ENCODE measurements at places on chromosomes 2 and 18. TPM values are rescaled to one million over a fixed set of nuclear protein-coding genes. Genes with fewer than 3 reads are reported as not detected.

- DNase-seq: no peak
These were observed 20.9 kb downstream of the SLC8A1 start for GRCh38 chr2:40430776-40431599.

- DNase-seq: no peak
These were observed 295.1 kb downstream of the GALR1 start for GRCh38 chr18:77544792-77545191.

DNA sequence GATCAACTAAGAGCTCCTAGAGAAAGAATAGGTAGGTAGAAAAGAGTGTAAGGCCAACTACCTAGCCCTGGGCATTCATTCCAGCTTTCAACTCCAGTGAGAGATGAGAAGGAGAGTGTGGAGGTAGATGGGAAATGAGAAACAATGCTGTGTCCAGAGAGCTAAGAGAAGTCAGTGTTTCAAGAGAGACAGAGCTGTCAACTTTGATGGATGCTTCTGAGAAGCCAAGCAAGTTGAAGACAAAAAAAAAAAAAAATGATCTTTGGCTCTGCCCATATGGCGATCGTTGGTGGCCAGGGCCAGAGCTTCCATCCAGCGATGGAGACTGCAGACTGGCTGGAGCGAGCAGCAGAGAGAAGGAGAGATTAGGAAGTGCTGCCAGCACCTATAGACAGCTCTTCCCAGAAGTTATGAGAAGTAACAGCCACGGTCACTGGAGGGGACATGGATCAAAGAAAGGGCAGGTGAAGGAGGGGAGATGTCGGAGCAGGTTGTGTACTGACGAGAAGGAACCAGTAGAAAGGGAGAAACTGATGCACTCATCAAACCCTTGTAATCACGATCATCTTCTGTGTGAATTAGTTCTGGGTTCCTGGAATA, 112.4 kb upstream of the PPP1CB start:
- no peak for DNase-seq

GRCh38 chr2:128317181-128317898, 1.3 kb downstream of the HS6ST1 start:
- peak; percentile 68 for DNase-seq

GRCh38 chr2:121038431-121038830, 246.6 kb downstream of the TFCP2L1 start:
- no peak for DNase-seq

DNA sequence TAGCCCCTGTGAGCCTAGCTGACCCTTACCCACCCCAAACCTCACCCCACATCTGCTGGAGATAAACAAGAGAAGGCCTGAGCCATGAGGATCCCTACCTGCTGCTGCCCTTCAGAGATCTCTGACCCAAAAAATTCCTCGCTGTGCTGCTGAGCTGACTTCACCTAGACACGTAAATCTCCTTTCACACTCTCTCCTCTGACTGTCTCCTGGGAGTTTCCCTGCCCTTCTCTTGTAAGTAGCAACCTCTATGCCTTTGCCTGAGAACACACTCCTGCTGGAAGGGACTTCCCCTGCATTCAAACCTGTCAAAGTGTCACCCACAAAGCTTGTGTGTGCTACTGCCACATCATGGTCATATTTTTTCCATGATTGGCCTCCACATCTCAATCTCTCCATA, 134.2 kb upstream of the NOL4 start:
- DNase-seq: no peak

- no peak for DNase-seq
These were observed 189.4 kb downstream of the ALK start for GRCh38 chr2:29731948-29732347.

DNA sequence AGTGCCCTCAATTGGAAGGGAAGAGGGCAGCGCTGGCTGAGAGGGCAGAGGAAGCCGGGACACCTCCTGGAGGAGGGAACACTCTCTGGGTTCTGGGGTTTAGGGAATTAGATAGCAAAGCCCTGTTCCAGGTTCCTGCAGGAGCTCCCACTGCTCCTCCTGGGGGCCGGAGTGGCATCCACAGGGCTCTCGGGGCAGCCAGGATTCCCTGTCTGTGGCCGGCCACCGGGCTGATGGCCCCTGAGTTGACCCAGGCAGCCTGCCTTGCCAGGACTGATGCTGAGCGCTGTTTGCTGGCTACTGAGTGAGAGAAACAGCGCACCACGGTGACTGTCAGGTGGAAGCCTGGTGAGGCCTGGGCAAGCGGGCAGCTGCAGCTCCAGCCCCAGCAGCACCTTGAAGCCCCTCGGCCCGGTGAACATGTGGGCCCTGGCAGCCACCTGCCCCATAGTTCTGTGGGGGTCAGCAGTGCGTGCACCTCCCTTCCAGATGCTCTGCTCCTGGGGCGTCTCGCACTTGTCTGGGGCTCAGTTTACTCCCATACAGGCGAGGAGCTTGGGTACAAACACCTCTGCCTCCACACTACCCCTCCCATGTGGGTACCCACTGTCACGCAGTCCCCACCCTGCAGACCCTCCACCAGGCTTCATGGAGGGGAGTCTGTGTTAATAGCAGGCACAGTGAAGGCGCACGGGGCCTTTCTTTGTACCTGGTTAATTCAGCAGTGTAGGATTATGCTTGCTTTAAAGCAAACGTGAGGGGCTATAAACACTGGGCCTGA, 7.7 kb upstream of the ALLC start:
- DNase-seq: no peak

- DNase-seq: no peak
These were observed 68.6 kb downstream of the CAB39 start for GRCh38 chr2:230781130-230781797.

DNA sequence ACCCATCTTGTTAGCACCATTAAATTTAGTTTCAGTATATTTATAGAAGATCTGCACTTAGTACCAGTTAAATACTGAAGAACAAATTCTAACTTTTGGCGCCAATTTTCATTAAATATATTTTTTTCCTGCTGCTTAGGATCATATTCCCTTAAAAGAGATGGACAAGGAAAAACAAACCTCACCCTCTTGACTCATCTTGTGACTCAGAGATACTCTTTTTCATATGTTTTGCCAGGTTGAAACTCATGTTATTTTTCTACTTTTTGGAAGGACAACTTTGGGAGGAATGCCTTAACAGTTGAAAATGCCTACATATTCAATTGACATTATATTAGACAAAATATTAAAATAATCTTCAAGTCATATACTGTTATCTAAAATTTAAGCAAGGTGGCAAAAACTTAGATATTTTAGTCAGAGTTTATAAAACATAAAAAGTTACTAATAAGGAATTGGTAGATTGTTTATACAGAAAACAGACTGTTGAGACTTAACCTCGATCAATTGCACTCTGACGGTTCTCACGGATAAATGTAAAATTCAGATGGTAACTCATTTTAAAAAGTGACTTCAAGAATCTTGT, 36.2 kb downstream of the PNO1 start:
- no peak for DNase-seq

- peak; percentile 59 for DNase-seq
These were observed 32.4 kb upstream of the ATL2 start for GRCh38 chr2:38409156-38410102.

- no peak for DNase-seq
These were observed 273.0 kb downstream of the PDE11A start for GRCh38 chr2:177799531-177799930.

GRCh38 chr2:7841751-7842150, 840.1 kb upstream of the ID2 start:
- DNase-seq: no peak

- DNase-seq: no peak
These were observed 41.1 kb upstream of the SCG2 start for GRCh38 chr2:223643309-223643708.

- no peak for DNase-seq
These were observed 118.6 kb downstream of the ANKRD44 start for GRCh38 chr2:197191940-197192322.

GRCh38 chr18:3995476-3996102, 459.5 kb downstream of the DLGAP1 start:
- no peak for DNase-seq

DNA sequence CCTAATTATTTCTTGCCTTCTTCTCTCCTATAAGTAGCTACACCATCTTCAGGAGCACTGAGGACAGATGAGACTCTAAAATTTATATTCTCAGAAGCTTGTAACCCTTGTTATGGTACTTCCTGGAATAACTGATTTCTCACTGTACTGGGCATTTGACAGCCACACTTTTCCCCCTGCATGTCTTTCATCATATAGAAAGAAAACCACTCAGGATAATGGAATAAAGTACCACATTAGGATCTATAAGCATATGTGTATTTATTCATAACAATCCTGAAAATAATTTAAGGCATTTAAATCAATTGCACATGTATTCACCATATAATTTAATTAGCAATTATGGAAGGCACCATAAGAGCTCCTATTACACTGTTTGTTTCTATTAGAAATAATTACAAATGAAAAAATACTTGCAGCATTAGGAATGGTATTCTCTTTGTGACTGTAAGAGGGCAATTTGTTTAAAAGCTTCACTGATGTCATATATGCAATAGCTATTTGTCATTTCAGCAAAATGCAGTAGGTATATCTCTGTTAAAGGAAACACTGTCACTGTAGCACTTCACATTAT, 216.9 kb upstream of the FSHR start:
- no peak for DNase-seq

DNA sequence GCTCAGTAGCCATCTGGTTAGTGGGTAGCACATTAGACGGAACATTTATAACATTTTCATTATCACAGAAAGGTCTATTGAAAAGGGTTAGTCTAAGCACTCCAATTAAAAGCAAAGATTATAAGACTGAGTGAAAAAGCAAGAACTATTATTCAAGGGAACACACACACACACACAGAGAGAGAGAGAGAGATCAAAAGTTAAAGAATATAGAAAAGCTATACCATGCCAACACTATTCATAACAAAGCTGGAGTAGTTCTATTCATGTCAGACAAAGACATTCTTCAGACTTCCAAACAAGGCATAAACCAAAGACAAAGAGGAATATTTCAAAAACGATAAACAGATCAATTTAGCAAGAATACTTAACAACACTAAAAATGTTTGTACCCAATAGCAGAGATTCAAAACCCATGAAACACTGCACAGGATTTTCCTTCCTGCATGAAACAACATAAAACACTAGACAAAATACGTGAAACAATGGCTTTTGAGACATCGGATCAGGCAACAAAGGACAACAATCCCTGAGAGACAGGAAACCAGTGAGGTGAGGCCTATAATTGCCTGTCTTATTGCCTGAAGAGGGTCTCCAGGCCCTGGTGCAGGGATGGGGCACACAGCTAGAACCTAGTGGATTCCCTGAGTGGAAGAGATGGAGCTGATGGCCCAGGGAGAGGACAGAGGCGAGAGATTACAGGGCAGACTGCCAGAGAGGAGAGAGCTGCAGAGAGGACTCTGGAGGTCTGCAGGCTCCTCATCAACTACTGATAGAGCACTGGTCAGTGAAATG, 83.6 kb upstream of the NPAS2 start:
- DNase-seq: no peak

DNA sequence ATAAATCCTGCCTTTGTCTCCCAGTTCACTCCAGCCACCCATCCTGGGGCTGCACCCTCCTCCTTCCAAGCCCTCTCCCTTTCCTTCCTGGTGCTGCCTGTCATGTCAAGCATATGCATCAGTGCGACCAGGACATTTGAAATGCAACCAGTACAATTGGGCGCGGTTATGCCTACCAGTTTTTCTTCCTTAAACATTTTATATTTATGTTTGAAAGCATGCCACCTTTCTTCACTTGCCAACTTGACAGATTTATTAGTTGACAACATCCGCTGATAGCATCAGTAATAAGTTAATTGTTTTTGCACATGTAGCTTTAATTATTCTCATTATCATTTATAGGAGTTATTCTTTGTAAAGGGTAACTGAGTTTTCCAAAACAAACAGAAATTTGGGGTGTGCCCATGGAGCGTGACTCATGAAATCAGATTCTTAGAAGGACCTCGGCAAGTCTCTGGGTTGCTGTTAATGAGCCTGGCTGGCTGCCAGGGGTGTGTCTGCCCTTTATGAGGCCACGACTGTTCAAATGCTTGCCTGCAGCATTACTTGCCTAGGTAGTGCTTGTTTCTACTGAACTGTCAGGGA, 32.8 kb upstream of the IL1B start:
- DNase-seq: no peak

DNA sequence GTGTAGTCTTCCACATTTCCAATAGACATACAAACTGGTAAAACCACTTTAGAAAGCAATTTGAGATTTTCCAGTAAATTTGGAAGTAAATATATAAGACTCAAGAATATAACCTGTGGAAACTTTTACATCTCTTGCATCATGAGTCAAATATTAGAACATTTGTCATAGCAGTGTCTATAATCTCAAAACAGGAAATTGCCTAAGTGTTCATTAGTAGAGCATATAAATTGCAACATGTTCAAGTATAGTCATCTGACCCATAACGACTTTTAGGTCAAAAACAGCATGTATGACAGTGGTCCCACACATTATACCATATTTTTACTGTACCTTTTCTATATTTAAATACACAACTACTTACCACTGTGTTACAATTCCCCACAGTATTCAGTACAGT, 555.9 kb upstream of the VRK2 start:
- DNase-seq: no peak

GRCh38 chr2:111958901-111959300, 60.5 kb downstream of the MERTK start:
- no peak for DNase-seq

- no peak for DNase-seq
These were observed 370.0 kb downstream of the SLC4A3 start for GRCh38 chr2:219997341-219997851.

GRCh38 chr2:118849226-118850167, 2.0 kb upstream of the EN1 start:
- DNase-seq: no peak

GRCh38 chr2:197453914-197454398, 604 bp downstream of the COQ10B start:
- DNase-seq: peak; percentile 68

Gene DYNAP
- total RNA-seq: not detected

Gene KIDINS220
- total RNA-seq: 21.7 TPM

Gene OBSL1
- 38.1 TPM for total RNA-seq

Gene MEP1B
- total RNA-seq: 0.61 TPM

Gene LTBP1
- 14.2 TPM for total RNA-seq

Gene LRRC30
- not detected for total RNA-seq

Gene TSPYL6
- not detected for total RNA-seq

Gene VWA3B
- 0.12 TPM for total RNA-seq

Gene NAGK
- total RNA-seq: 51.7 TPM
